ENCODE measurements at places on chromosomes 2 and 18.
A peak's percentile ranks its signal among the peaks of the same experiment; 100 is the strongest.

- no peak for DNase-seq
Observed at GRCh38 chr18:61770279-61770678, 122.5 kb downstream of the RNF152 start.

DNA sequence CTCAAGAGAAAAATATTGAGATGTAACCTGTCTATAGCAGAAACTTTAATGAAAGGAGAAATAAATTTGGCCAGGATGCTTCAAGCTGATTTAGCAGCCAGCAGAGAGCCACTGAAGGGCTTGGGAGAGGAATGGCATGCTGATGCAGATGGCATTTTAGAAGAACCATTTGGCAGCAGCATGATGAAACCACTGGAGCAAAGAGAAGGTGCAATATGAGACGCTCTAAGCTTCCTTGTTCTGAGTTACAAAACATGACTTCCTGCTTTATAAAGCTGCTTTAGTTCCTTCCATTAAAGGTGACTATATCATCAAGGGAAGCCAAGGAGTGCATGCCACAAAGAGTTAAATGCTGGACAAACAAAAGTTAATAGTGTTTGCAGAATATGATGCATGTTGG lies 189.7 kb downstream of the PID1 start:
- DNase-seq, result no peak

DNA sequence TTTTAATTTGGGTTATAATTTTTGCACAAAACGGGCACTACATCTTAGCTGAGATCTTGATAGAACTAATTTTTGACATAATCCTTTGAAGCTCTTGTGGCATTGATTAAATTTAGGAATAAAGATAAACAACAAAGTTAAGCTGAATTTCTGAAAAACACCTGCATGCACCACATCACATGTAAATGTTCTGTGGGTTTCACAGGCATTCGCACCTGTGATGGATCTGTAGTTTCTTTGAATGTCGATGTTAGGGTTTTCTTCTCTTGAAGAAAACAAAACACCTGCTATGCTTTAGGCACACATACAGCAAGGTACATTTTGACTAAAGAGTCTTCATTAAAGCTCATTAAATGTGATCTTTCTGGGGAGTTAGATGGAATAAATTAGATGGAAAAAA lies 60.3 kb downstream of the RPIA start:
- no peak for DNase-seq

GRCh38 chr2:20422402-20423271 lies 24.2 kb upstream of the RHOB start:
- no peak for DNase-seq

DNA sequence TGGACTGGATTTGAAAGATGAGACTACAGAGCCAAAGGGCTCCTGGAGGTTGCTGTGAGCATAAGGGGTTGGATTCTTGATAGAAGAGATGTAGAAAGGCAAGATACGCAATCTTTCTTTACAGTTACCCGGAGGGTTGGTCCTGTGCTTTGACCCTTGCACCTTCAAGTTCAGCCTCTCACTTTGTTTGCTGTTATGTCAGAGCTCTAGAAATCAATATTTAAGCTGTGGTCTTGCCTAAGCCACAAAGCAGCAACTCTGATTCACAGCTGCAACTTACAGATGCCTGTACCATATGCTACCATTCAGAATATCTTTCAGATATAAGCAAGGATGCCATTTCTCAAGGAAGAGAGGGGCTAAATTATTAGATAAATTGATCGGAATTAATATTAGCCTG lies 943.1 kb upstream of the LRRTM1 start:
- no peak for DNase-seq

DNA sequence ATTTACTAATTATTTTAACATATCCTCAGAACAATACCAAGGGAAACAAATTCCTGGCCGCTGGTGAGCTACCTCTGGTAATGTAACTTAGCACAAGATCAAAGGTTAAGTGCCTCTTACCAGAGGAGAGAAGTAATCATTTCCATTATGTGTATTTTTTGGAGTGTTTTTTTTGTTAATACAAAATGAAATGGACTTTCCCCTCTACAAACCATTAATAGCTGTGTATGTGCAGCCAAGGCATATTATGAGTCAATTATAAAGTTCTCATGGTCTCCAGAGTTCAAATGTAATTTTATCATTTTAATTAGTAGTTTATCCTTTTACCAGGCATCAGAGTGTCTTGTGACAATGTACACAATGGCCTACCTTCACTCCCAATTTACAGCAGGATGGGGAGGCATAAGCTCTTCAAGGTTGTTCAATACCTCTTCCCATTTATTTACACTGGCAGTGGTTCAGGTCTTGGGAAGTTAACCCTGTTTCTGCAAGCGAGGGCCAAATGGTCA lies 242.2 kb downstream of the TGIF1 start:
- DNase-seq, result no peak

- no peak for DNase-seq
Observed at GRCh38 chr2:148875387-148876051, 492 bp downstream of the KIF5C start.

DNA sequence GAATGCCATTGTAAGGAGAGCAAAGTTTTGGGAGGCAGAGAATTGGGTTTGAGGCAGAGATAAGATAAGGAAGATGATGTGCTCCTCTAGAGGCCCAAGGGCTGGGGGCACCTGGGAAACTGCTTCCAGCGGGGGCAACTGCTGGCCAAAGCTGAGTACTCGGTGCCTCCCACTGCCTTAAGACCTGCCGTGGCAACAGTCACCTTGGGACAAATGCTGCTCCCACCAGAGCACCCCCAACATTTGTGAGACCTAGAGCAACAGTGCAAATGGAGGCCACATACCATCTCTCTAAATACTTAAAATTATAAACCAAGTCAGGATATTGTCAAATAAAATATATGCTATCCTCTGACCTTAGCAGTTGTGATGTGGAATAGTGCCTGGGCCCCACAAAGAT lies 127.1 kb downstream of the CAPN13 start:
- DNase-seq, result no peak

DNA sequence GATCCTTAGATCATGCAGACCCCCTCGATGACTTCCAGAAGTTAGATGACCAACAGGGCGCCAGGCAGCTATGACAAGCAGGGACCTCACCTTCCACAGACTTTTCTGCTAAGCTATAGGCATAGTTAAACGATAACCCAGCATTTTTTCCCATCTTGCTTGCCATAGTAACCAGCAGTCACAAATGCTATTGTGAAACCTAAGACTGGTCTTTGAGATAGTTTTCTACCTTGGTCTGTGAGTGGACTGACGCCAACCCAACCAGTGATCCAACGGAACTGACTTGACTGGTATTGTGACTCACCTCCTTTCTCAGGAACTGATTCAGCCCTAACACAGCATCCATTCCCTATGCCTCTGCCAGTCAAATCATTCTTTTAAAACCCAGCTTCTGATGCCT lies 361.2 kb downstream of the LRRTM4 start:
- DNase-seq, result no peak

DNA sequence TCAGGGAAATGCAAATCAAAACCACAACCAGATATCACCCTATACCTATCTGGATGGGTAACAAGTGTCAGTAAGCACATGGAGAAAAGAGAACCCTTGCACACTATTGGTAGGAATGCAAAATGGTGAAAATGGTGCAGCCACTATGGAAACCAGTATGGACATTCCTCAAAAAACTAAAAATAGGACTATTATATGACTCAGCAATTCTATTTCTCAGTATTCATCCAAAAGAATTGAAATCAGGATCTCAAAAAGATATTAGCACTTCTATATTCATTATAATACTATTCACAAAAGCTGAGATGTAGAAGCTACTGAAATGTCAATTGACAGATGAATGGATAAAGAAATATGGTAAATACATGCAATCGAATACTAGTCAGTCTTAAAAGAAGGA lies 491.1 kb upstream of the MYT1L start:
- no peak for DNase-seq

GRCh38 chr2:7189106-7189505 lies 271.9 kb downstream of the RNF144A start:
- no peak for DNase-seq

DNA sequence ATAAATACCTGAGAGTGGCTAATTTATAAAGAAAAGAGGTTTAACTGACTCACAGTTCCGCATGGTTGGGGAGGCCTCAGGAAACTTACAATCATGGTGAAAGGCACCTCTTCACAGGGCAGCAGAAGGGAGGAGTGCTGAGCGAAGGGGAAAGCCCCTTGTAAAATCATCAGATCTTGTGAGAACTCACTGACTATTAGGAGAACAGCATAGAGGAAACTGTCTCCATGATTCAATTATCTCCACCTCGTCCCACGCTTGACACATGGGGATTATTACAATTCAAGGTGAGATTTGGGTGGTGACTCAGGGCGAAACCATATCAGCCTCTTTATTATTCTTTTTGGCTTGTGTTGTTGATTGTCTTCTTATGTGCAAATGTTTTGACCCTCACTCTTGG lies 76.2 kb downstream of the WDR7 start:
- peak; percentile 37 for DNase-seq

DNA sequence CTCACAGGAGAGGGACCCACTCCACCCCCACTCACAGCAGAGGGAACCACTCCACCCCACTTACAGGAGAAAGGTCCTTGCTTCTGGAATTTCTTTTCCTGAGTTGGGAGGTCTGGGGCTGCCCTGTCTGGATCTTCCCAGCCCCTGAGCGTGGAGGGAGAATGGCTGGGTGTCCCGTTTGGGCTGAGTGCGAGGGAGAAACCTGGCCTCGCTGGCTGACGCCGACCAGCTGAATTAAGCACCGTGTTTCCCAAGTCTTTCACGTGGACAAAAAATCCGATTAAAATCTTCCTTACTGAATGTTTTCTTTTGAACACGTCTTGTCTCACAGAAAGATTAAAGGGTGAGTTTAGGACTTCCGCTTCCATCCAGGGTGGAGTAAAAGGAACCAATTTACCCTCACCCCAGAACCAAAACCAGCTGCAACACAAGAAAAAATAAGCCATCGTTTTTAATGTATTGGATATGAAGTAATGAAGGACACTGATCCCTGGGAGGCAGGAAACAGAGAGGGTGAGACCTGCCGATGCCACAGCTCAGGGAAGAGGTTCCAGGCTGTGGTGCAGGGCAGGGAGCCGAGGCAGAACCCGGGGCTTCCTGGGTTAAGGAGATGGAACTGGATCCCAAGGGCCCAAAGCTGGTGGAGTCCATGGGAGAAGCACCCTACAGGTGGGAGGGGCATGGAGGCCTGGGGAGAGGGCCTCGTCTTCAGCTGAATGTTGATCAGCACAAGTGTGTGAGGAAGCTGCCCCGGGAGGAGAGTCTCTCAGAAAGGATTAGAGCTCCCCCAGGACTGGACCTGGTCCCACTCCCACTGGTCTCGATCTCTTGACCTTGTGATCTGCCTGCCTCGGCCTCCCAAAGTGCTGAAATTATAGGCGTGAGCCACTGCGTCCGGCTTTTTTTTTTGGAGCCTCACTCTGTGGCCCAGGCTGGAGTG lies 60.3 kb downstream of the RTP5 start:
- DNase-seq, result no peak

GRCh38 chr2:203824057-203824456 lies 43.5 kb upstream of the CTLA4 start:
- DNase-seq, result no peak
